Body of pancreas (tissue), 4 donors: ENCODE measurements at places on chromosomes 6 and 20.
A peak's percentile ranks its signal among the peaks of the same experiment; 100 is the strongest.

DNA sequence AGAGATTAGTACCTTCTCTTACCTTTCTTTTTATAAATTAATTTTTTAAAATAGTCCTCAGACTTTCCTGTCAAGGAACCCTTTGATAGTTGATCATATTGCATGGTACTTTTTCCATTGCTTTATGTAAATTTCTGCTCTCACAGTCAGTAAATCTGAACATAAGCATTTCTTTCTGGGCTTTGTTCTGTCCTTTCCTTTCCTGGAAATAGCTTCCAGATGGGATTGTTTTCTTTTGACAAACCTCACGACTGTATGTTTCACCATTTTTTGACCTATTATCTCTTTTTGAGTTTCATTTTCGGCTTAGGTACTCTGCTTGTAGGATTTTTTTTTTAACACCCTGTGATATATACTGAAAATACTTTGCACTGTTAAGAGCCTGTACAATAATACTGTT is 32.6 kb downstream of the UTRN start:
- DNase-seq: no peak
- H3K4me3 ChIP-seq: no peak overlapping the region
- no peaks in the 10 kb centered on the region for H3K36me3 ChIP-seq
- no peak overlapping the region for H3K27ac ChIP-seq
- peaks cover 67% of the 10 kb centered on the region for H3K4me1 ChIP-seq

GRCh38 chr6:33279971-33280511 is 3.1 kb downstream of the B3GALT4 start:
- DNase-seq: no peak
- H3K4me3 ChIP-seq: no peak overlapping the region
- no peak overlapping the region for H3K27ac ChIP-seq
- no peaks in the 10 kb centered on the region for H3K27me3 ChIP-seq

DNA sequence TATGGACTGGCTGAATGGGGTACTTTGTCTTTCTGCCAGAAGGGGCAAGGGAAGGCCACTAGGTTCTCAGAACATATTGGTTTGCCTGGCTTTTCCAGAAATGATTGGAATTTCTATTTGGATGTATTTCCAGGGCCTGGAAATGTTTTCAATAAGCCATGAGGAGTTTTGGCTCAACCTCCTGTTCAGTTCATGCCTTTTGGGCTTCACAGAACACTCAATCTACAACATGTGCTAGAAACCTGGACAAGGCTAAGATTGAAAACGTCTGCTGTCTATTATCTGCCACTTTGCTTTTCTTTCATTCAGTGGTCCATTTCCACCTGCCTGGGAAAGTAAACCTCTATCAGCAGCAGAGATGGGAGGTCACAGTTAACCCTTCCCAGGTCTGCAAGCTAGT is 793.4 kb downstream of the TENT5A start:
- H3K27me3 ChIP-seq: no peaks in the 10 kb centered on the region
- no peaks in the 10 kb centered on the region for H3K36me3 ChIP-seq
- H3K4me3 ChIP-seq: no peak overlapping the region
- H3K27ac ChIP-seq: no peak overlapping the region
- H3K4me1 ChIP-seq: no peaks in the 10 kb centered on the region

DNA sequence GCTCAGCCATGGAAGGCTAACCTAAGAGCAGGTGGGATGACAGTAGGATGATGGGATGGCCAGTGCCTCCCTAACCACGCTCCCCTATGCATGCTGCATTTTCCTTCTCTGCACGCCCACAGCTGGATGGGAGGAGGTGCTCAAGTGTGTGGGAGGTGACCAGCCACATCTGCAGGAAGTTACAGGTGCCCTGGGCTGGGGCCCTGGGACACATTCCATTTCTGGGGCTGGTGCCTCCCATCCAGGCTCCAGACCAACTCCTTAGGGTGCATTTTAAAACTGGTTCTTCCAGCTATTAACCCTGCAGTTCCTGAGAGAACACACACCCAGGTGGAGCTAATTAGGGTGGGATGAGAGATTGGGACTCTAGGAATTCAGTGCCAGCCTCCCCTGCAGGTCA is 135.3 kb upstream of the ARMC2 start:
- H3K4me3 ChIP-seq: no peak overlapping the region
- peaks cover 47% of the 10 kb centered on the region for H3K4me1 ChIP-seq
- no peaks in the 10 kb centered on the region for H3K36me3 ChIP-seq

DNA sequence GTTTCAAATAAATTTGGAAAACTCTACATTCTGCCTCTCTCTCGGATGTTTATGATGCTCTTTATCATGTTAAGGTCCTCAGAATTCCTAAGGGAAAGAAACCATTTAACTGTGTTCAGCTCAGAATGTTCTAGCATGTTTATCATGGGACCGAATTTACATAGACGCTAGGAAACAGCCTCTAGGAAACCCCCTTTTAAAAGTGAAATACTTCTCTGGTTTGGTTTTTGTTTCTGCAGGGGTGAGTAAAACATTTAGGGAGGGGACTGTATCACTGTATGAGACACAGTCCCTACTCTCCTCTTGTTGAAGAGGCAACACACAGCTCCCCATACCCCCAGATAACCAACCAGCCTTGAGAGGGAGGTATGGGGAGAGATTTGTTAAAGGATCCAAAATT is 267.6 kb upstream of the SUPT3H start:
- no peaks in the 10 kb centered on the region for H3K36me3 ChIP-seq
- no peak overlapping the region for H3K4me3 ChIP-seq
- no peak for DNase-seq
- no peak overlapping the region for H3K27ac ChIP-seq
- H3K27me3 ChIP-seq: no peaks in the 10 kb centered on the region

- H3K27ac ChIP-seq: peak overlapping the region; percentile 33
- no peak overlapping the region for H3K4me3 ChIP-seq
- H3K27me3 ChIP-seq: no peaks in the 10 kb centered on the region
These were observed 10.3 kb downstream of the SERPINB1 start for GRCh38 chr6:2831392-2831791.

DNA sequence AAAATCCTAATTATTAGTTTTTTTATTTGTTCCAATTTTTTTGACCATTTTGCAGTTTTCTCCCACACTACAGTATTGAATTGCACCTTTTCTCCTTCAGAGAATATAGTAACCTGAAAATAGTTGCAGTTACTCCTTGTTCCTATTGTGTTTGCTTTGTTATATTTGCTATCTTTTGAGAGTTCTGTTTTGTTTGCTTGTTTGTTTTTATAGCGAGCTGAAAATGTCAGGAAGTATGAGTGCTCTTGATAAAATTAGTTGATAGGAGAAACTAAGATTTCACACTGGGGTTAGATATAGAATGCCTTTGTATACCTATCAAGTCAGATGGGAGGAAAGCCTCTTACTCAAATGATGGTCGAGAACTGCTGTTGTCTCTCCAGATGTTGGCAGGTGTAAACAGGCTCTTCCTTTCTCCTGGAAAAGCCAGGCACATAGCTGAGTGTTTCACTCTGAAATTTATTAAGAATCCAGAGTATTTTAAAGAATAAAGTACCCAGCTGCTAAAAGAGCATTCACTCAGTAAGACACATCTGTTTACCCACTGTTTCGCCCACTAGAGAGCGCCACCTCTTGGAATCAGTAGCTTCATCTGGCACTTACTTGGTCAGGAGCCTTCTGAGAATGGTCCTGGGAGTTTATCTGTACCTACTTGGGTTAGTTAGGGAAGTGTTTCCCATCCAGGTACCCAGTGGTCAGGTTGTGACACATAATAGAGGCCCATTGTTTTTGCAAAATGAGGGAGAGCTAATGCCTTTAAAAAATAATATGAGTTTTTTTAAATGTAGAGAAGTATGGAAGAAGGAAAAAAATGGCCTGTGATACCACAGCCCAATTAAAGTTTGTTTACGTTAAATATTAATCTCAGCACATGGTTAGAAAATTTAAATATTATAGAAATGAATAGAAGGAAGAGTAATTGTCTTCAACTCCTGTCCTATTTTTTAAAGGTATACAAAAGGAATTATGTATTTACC is 11.2 kb downstream of the NT5DC1 start:
- H3K27ac ChIP-seq: no peak overlapping the region
- H3K4me1 ChIP-seq: no peaks in the 10 kb centered on the region
- DNase-seq: peak; percentile 53
- no peaks in the 10 kb centered on the region for H3K27me3 ChIP-seq
- no peaks in the 10 kb centered on the region for H3K36me3 ChIP-seq
- H3K4me3 ChIP-seq: no peak overlapping the region
